ENCODE measurements at places on chromosomes 12 and 14.

DNA sequence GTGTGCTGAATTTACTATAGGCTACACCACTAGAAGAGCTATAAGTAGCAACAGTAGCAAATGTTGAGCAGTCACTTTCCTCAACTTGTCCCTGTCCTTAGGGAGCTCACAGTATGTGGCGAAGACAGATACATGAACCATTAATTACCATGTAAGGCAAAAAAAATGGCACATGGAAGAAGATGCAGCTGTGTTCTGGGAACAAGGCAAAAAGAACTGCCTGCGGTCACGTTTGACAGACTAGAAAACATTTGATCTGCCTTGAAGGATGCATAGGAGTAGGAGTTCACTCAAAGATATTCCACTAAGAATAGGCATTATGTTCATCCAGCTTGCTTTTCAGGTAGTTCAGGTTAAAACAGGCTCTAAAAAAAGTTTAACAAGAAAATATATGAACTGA is 46.5 kb upstream of the IFNG-AS1 start:
- DNase-seq: no peak

GRCh38 chr12:104175726-104176247 is 37.8 kb upstream of the NFYB start:
- no peak for DNase-seq

GRCh38 chr14:92493492-92493891 is 20.1 kb upstream of the RIN3 start:
- DNase-seq: no peak

GRCh38 chr12:116133636-116134214 is 143.8 kb downstream of the MED13L start:
- DNase-seq: no peak

- DNase-seq: no peak
These were observed 75.4 kb downstream of the PAPLN start for GRCh38 chr14:73312687-73313086.

Data from muscle of back (tissue), 13 donors.